ENCODE measurements at places on chromosomes 4 and X.
A peak's percentile ranks its signal among the peaks of the same experiment; 100 is the strongest.

DNA sequence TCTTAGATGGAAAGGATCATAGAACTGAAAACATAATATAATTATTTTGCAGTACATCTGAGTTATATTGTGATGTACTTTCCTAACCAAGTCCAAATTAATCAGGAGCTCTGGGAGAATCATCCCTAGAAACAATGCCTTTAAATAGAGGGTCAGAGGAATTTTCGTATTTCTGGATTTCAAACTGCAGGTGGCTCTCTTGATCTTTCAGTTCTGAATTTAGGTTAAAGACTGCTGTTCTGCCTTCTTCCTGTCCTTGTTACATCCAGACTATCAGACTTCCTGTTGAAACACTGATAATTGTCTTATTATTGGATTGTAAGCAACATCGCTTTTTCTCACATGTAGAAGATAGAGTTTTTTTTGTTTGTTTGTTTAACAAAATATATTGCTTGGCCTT is 142.7 kb downstream of the RPA4 start:
- peaks cover 5% of the 10 kb centered on the region for H3K36me3 ChIP-seq
- H3K4me1 ChIP-seq, result no peaks in the 10 kb centered on the region
- H3K27me3 ChIP-seq, result no peaks in the 10 kb centered on the region
- no peak overlapping the region for H3K27ac ChIP-seq
- no peak overlapping the region for H3K4me3 ChIP-seq
- no peak for ATAC-seq

- H3K27ac ChIP-seq, result no peak overlapping the region
- no peak overlapping the region for H3K4me3 ChIP-seq
- ATAC-seq, result no peak
- no peaks in the 10 kb centered on the region for H3K36me3 ChIP-seq
These were observed 293.1 kb downstream of the SMARCA1 start for GRCh38 chrX:129230168-129230567.

- ATAC-seq, result no peak
- no peak overlapping the region for H3K27ac ChIP-seq
- H3K36me3 ChIP-seq, result peaks cover 15% of the 10 kb centered on the region
- no peak overlapping the region for H3K4me3 ChIP-seq
- no peaks in the 10 kb centered on the region for H3K4me1 ChIP-seq
These were observed 54.3 kb downstream of the DCTD start for GRCh38 chr4:182862921-182863320.

DNA sequence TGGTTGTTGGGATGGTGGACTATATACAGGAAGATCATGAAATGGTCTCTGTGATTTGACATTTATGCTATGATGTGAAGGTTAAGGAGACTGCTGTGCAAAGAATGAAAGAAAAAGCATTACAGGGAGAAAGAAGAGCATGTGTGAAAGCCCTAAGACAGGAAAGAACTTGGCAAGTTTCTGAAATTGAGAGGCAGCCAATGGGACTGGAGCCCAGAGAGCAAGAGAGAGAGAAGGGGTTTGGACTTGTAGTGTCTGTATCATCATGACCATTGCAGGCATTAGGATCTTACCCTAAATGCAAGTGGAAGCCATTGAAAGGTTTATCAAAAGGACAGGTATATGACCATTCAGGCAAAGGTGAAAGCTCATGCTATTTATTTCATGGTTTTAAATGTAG is 147.1 kb downstream of the NAA11 start:
- H3K36me3 ChIP-seq, result no peaks in the 10 kb centered on the region
- no peaks in the 10 kb centered on the region for H3K4me1 ChIP-seq
- no peak overlapping the region for H3K27ac ChIP-seq
- no peaks in the 10 kb centered on the region for H3K27me3 ChIP-seq
- no peak for ATAC-seq
- H3K4me3 ChIP-seq, result no peak overlapping the region

DNA sequence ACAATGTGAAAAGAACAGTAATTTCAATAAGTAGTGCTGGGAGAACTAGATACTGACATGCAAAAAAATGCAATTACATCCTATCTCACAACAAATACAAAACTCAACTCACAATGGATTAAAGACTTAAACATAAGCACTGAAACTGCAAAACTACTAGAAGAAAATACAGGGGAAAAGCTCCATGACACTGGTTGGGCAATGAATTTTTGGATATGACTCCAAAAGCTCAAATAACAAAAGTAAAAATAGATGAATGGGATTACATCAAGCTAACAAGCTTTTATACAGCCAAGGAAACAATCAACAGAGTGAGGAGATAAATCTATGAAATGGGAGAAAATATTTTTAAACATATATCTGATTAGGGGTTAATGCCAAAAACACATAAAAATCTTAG is 53.1 kb downstream of the ANKRD17 start:
- H3K27me3 ChIP-seq, result no peaks in the 10 kb centered on the region
- H3K4me3 ChIP-seq, result no peak overlapping the region
- H3K27ac ChIP-seq, result no peak overlapping the region
- H3K4me1 ChIP-seq, result peaks cover 58% of the 10 kb centered on the region

- H3K36me3 ChIP-seq, result no peaks in the 10 kb centered on the region
- no peak for ATAC-seq
- peaks cover 13% of the 10 kb centered on the region for H3K27me3 ChIP-seq
- no peak overlapping the region for H3K4me3 ChIP-seq
- H3K4me1 ChIP-seq, result no peaks in the 10 kb centered on the region
These were observed 6.2 kb downstream of the CXCL6 start for GRCh38 chr4:73842696-73843095.

DNA sequence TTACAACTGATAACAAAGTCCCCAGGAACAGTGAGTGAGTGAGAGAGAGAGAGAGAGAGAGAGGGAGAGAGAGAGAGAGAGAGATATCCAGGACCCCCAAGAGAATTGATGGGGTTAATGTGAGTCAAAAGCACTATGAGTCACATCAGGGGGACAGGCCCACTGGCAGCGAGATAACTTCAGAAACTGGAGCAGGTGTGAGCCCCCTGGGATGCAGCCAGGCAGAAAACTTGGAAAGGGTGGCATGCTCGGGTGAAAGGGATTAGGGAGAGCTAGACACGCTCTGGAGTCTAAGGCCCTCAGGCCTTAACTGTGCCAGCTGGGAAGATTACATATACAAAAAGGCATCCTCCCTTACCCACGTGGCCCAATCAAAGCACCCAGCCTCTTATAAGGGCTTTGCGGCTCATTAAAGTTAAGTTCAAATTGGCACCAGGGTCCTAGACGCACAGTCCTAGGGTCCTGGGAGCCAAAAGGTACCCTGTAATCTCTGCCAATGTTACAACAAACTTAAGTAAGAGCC is 841 bp downstream of the ACOT9 start:
- H3K27ac ChIP-seq, result peak overlapping the region; percentile 89
- peaks cover 5% of the 10 kb centered on the region for H3K36me3 ChIP-seq
- H3K27me3 ChIP-seq, result no peaks in the 10 kb centered on the region
- peaks cover 18% of the 10 kb centered on the region for H3K4me1 ChIP-seq

DNA sequence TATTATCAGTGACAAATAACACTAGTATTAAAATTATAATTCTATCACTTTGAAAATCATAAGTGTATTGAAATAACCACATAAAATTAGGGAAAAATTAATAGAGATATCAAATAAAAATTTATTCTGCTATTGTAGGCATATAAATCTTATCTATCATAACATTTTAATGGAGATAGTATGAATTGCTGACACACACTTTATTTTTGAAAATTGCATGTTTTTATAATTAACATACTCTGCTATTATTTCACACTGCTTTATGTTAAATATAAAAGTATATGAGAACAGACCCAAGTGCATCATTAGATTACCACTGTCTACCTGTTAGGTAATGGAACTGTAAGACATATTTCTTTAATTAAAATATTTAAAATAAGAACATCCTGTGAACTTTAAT is 2150.2 kb downstream of the ARAP2 start:
- no peak overlapping the region for H3K27ac ChIP-seq
- H3K4me1 ChIP-seq, result no peaks in the 10 kb centered on the region
- H3K4me3 ChIP-seq, result no peak overlapping the region
- no peaks in the 10 kb centered on the region for H3K27me3 ChIP-seq
- H3K36me3 ChIP-seq, result no peaks in the 10 kb centered on the region

- H3K4me1 ChIP-seq, result no peaks in the 10 kb centered on the region
- no peak for ATAC-seq
- H3K4me3 ChIP-seq, result no peak overlapping the region
- H3K27ac ChIP-seq, result no peak overlapping the region
- H3K36me3 ChIP-seq, result no peaks in the 10 kb centered on the region
These were observed 214.5 kb upstream of the TACR3 start for GRCh38 chr4:103934178-103934789.

DNA sequence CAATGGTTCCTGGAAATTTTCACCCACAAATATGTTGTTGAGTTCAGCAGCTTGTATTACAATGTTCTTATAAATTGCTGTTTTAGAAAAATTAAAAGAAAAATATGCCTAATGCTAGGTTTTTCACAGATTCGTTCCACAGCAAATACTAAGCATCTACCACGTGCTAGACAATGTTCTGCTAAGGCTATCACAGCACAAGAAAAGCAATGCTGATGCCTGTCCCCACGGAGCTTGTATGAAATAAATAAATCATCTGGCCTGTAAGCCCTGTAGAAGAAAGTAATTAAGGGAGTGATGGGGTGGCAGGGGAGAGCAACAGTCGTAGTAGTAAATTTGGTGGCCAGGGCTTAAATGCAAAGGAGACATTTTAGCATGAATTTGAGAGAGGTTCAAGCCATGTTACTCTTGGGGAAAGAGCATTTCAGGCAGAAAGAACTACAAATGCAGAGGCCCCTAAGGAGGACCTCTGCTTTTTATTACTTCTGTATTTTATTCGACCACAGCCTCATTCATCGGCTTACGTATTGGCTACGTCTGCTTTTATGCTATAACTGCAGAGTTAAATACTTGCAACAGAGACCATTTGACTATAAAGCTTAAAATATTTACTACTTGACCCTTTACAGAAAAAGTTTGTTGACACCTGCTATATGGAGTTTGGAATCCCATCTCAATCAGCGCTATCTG is 36.3 kb downstream of the ARAP2 start:
- ATAC-seq, result no peak
- H3K27me3 ChIP-seq, result no peaks in the 10 kb centered on the region
- H3K4me1 ChIP-seq, result peaks cover 24% of the 10 kb centered on the region
- no peak overlapping the region for H3K4me3 ChIP-seq
- H3K27ac ChIP-seq, result no peak overlapping the region

DNA sequence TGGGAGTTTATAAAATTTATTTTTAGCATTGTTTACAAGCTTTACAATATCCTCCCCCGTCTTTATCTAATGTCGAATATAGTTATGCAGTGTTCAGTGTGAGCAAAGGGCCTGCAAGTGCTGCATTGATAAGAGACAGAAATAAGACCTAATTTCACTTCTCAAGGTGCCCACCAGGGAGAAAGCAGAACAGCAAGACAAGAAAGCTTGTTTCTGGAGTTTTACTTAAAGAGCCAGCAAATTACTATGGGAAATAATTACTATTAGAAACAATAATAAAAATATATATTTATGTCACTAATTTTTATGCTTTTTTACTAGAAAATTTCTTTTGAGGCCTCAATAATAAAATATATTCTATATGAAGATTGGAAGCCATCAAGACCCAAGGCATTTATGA is 2677.7 kb downstream of the ARAP2 start:
- ATAC-seq, result no peak
- H3K27me3 ChIP-seq, result no peaks in the 10 kb centered on the region
- H3K27ac ChIP-seq, result no peak overlapping the region
- no peak overlapping the region for H3K4me3 ChIP-seq

DNA sequence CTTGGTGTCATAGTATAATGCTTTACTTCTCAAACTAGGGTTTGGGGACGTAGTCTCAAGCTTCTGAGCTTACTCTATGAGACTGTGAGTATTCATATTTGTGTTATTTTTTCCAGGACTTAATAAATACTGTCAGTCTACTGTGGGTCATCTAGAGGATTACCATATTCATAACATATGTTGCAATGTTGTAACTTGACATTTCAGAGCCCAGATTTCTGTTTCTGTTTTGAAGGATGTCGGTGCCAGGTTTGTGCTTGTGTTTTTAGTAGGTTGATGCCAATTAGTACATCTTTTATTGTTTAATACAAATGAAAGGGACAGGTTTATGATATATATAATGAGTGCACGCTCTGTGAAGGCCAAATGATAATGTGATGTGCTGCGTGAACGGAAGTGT is 69.6 kb downstream of the SPANXN4 start:
- H3K27ac ChIP-seq, result no peak overlapping the region
- H3K4me1 ChIP-seq, result no peaks in the 10 kb centered on the region
- no peaks in the 10 kb centered on the region for H3K36me3 ChIP-seq
- no peaks in the 10 kb centered on the region for H3K27me3 ChIP-seq
- H3K4me3 ChIP-seq, result no peak overlapping the region
- ATAC-seq, result no peak

All from stimulated activated memory B cell treated with anti-CD40 and anti-IgM and Interleukin-4, amounts not matched to agents 10 μg/mL and 1 μg/mL and 100 μg/mL, for 72 hours (primary cell).